Naive thymus-derived CD8-positive, alpha-beta T cell (primary cell): ENCODE measurements at places on chromosomes 6 and 20. TPM values are rescaled to one million over a fixed set of nuclear protein-coding genes. Genes with fewer than 3 reads are reported as not detected.

TMEM151B gene
- total RNA-seq: not detected

DNA sequence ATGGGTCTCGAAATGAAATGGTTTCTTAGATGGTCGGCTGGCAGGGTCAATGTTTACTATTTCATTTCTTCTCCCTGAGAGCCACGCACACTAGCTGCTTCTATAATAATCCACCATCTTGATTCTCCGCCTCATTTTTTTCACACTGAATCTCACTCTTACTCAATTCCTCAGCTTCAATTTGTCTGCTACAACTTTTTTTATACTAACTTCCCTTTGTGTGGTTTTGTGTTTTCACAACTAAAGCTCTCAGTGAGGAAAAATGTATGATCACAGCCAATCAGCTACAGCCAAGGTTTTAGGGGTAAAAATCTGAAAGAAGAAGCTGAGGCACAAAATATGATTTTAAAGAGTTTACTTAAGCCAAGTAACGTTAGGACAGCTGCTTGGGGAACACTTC is 1309.4 kb downstream of the EPHA7 start:
- DNase-seq: no peak

DNA sequence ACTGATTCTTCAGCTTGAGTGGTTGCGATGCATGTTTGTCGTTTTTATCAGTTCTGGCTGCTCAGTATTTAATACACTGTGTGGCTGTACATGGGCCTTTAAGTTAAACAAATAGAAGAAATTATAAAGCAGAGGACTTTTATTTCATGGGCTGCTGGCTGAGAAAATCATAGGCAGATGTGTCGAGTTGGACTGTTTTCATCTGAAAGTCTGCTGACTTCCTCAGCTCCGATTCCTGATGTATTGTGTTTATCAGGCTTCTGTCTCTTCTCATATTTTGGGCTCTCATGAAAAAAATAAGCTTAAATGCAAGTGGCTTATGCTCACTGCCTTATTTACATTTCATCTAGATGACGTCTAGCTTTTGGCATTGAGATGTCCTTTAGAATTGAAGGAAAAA is 129.5 kb upstream of the GGTLC1 start:
- no peak for DNase-seq

CAGE1 gene
- total RNA-seq: 0.63 TPM

DNA sequence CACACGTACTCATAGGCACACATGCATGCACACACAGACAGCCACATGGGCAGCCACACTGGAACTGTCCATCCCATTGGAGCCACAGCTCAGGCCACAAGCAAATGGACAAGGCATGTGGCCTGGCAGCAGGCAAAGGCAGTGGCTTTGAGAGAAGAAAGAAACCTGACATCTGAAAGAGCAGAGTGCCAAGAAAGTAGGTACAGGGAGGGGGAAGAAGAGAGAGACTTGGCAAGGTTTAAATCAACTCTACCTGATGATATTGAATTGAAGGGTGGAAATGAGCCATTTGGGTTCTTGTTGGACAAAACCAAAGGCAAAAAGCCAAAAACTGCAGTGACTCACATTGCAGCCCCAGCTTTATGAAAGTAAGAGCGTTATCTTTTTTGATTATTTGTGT is 142.7 kb downstream of the PCSK2 start:
- DNase-seq: no peak

DNA sequence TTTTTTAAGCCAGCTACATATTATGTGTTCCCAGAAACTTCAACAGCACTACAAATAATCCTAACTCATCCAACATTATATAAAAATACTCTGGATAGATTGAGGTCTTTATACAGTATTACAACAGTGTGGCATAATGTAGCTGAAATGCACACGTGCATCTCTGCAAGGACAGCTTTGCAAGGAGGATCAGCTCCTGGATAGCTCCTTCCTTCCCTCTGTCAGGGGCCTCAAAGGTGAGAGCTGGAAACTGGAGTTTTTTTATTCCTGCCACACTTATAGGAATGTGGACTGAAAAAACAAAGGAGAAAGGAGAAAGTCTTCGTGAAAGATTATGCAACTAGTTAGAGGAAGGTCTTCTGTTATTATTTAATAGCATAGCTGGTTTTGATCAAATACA is 53.1 kb downstream of the PLG start:
- DNase-seq: no peak

SCP2D1 gene
- not detected for total RNA-seq

DNA sequence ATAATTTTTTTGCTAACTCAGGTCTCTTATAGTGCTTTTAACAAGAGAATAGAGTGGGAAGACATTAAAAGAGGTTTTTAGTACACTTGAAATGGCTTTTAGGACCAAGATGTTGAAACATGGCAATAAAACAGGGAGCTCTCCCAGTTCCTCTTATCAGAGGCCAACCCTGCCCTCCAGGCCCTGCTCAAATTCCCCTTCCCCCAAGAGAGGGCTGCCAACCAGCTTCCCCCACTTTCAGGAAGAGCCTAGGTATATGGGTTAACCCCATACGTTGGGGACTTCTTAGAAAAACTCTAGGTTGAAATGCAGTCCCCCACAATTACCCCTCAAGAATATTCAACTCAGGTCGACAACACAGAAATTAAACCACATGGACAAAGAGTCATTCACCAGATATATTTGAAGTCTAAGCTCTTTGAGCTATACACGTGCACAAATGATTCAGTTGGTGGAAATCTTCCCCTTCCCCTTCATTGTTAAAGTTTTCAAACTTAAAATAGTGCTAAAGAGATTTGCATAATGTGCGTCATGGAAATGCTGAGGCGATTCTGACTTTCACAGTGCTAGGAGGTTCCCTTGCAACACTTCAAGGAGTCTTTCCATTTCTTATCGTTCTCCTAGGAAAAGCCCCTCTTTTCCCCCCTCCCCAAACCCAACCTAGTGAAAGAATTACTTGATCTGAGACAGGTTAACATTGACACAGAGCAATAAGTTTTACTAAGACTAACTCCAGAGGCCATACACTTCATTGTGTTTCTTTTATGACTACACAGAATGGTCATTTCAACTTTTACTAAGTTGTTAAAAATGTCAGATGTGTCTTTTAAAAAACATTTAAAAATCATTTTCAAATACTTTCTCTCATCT is 49.8 kb upstream of the ENPP5 start:
- no peak for DNase-seq

DNA sequence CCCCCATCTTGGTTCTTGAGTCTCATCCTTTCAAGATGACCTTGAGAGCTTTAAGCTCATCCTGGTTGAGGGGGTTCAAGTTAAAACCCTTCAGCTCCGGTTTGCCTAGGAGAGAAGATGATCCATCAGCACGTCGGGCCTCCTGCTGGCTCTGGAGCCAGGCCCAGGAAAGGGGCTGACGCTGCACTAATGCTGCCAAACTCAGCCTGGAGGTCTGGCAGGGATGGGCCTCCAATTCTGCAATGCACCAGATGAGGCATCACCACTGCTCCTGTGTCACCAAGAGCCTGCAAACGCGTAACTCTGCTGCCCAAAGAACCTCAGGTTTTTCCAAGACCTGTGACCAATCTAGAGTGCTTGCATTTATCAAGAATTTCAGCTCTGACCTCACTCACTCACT is 6.1 kb downstream of the PDRG1 start:
- no peak for DNase-seq

DNA sequence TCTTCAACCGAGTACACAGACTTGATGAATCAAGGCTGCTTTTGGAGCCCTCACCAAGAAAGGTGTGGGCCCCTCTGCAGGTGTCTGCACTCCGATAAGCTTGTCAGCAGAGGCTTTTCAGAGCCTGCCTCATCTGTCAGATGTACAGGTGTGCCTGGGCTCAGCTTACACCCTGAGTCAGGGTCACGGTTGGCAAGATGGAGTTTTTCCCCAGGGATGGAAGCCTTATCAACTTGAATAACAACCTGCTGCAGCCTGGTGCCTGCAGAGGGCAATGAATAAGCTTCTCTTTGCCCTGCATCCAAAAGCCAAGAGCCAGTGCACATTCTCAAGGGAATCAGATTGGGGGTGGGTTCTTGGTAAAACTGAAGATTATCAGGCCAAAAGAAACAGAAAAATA is 427.1 kb downstream of the CD83 start:
- DNase-seq: no peak

- no peak for DNase-seq
Measured at GRCh38 chr6:53059648-53060589, 5.3 kb upstream of the FBXO9 start.

DNA sequence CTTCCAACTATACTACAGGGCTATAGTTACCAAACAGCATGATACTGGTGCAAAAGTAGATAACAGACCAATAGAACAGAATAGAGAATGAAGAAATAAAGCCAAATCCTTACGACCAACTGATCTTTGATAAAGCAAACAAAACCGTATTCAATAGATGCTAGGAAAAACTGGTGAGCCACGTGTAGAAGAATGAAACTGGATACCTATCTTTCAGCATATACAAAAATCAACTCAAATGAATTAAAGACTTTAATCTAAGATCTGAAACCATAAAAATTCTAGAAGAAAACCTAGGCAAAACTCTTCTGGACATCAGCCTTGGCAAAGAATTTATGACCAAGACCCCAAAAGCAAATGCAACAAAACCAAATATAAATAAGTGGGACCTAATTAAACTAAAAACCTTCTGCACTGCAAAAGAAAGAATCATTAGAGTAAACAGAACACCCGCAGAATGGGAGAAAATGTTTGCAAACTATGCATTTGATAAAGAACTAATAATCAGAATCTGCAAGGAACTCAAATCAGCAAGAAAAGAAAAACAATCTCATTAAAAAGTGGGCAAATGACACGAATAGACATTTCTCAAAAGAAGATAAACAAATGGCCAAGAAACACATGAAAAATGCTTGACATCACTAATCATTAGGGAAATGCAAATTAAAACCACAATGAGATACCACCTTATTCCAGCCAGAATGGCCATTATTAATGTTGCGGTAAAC is 109.8 kb downstream of the TAF4 start:
- DNase-seq: no peak

- DNase-seq: no peak
Measured at GRCh38 chr6:97813889-97814567, 531.0 kb upstream of the MMS22L start.

CDH4 gene
- total RNA-seq: 0.19 TPM

DNA sequence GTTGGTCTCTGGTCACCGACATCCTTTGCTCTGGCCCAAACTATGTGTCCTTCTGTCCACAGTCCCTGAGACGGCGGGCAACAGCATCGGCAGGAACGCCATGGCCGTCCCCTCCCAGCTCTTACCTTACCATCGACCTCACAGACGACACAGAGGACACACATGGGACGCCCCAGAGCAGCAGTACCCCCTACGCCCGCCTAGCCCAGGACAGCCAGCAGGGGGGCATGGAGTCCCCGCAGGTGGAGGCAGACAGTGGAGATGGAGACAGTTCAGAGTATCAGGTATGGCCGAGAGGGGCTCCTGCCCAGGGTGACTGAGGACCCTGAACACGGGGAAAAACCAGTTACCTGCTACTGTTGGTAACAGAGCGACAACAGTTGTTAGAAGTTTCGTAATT is 25.0 kb downstream of the DNMT3B start:
- no peak for DNase-seq

GRCh38 chr6:11848852-11849731 is 70.5 kb upstream of the ADTRP start:
- DNase-seq: no peak

DNA sequence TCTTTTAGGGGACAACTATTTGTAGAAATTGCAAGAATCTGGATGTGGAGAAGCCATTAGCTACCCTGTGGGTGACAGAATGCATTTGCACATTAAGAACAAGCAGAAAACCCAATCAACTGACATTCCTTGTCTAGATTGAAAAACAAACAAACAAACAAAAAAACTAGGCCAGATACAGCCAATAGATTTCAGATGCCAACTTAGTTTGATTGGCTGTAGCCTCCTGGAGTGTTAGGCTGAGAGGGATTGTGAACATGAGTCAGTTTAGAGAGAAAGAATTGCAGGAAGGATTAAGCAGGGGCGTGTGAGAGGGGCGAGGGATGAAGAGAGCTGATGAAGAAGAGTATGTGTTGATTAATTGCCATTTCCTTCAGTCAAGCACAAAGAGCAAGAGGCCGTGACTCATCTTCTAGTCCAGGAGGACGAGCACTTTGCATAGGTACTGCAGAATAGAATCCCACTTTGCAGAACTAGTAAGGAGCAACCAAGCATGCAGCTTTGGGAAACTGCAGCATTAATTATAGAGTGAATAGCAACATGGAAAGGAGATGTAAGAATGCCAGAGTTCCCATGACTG is 188.0 kb upstream of the RAB32 start:
- DNase-seq: no peak

DNA sequence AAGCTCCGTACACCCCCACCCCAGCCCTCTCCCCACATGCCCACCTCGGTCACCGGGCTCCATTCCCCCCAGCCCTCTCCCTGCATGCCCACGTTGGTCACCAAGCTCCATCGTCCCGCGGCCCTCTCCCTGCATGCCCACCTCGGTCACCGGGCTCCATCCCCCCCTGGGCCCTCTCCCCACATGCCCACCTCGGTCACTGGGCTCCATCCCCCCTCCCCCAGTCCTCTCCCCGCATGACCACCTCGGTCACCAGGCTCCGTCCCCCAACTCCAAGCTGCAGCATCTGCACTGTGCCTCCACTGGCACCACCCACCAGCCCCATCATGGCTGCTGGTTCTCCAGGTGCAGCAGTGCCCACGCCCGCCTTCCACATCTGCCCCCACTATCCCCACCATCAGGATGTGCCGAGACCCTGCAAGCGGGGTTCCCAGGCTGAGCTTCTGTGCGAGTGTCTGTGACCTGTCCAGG is 16.8 kb downstream of the TAF4 start:
- DNase-seq: no peak

C4B gene
- total RNA-seq: 8.7 TPM

FKBP5 gene
- 75.4 TPM for total RNA-seq

PLG gene
- not detected for total RNA-seq

- peak; percentile 36 for DNase-seq
Measured at GRCh38 chr6:18155864-18156421, 721 bp downstream of the KDM1B start.
